ENCODE measurements at places on chromosomes 2 and 18.

DNA sequence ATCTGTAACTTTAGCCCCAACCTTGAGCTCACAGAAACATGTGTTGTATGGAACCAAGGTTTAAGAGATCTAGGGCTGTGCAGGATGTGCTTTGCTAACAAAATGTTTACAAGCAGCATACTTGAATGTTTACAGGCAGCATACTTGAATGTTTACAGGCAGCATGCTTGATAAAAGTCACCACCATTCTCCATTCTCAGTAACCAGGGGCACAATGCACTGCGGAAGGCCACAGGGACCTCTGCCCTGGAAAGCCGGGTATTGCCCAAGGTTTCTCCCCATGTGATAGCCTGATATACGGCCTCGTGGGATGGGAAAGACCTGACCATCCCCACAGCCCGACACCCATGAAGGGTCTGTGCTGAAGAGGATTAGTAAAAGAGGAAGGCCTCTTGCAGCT, 52.4 kb downstream of the LONRF2 start:
- DNase-seq = no peak

DNA sequence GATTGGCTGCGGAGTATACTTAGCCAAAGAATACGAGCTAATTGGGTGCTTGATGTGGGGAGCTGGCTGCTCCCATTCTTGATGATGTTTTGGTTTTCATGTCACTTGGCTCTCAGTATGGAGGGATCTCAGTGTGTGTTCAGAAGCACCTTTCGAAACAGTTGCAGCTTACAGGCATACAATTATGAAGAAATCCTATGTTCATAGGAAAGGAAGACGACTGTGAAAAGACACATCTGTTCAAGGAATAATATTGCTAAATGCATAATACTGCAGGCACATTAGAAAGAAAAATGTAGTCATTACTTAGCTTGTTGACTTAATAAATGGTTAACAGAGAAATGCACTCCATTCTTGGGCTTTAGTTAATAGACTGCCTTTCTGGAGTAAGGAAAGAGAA, 4.1 kb downstream of the LRRC30 start:
- DNase-seq = no peak

- no peak for DNase-seq
These were observed 118.7 kb downstream of the LYPD6B start for GRCh38 chr2:149156971-149157740.

DNA sequence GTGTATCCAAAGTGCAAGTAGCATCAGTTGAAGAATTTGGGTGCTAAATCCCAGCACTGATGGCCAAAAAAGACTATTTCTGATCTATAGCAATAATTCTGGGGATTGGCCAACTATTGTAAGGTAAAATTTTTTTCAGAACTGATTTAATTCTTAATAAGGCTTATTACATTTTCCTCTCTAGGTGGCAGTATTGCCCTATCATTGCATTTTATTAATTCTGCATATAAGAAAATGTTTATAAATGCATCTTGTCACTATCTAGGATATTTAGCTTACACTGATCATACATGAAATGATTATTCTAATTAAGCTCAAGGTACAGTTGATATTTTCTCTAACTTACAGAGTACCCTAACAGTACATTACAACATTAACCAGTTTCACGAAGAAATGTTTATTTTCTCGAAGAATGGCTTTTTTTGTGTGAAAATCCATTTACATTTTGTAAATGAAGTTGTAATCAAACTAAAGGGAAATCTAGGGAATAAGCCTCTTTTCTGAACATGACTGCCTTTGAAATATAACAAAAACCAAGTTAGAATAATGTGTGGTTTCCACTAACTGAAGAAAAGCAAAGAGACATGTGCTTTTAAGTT, 11.0 kb downstream of the TTN start:
- no peak for DNase-seq

DNA sequence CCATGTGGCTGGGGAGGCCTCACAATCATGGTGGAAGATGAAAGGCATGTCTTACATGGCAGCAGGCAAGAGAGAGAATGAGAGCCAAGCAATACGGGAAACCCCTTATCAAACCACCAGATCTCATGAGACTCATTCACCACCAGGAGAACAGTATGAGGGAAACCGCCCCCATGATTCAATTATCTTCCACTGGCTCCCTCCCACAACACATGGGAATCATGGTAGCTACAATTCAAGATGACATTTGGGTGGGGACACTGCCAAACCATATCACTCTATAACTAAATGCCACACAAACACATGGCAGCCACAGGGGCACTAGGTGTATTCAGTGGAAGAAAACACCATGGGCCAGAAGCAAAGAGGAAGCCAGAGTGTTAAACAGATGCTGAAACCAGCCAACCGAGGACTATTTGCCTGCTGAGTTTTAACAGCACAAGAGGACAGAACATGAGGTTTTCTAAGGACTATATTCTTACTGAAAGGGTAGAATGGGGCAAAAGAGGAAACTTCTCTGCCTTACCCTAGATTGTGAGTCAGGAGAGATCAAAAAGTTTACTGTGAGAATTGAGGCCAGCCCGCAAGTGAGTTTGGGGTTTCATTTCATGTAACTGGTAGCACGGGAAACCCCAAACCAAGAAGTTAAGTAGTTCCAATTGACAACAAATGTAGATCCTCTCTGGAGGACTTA, 49.2 kb downstream of the SIGLEC15 start:
- peak; percentile 57 for DNase-seq

DNA sequence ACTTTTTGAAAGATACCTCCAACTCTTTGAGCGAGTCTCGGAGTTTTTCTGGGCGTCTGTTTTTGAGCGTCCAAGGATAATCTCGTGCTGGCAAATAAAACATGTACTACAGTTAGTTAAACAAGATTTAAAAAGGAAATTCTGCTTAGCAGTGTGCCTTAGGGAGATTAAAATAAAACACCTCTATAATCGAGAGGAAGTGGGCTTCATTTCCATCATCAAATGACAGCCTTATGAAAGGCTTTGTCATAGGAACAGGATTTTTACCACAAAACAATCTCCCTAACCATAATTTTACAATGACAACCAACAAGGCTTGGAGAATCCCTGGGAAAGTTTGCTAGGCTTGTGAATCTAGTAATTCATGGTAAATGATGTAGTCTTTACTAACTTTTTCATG, 103.4 kb downstream of the WDPCP start:
- no peak for DNase-seq

DNA sequence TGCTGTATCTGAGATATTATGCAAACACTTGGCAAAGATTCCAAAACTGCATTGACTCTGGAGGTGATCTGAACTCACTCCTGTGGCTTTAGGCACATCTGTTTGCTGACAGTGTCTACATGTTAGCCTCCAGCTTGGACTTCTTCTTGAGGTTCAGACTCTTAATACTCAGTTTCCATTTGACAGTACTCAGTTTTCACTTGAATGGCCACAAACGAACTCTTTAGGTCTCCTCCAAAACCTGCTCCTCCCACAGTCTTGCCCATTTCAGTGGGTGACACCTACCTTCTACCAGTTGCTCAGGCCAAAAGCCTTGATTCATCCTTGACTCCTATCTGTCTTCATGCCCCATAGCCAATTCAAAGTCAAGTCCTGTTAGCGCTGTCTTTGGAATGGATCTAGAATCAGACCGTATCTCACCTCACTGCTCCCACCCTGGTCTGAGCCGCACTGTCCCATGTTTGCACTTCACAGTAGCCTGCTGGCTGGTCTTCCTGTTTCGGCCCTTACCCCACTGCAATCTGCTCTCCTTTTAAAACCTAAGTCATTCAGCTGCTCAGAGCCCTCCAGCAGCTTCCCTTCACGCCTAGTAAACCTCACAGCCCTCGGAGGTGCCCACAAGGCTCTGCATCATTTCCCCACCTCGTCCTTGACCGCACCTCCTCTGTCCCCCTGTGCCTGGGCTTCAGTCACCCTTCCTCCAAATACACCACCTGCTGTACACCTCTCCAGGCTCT, 10.5 kb downstream of the ATG16L1 start:
- no peak for DNase-seq

DNA sequence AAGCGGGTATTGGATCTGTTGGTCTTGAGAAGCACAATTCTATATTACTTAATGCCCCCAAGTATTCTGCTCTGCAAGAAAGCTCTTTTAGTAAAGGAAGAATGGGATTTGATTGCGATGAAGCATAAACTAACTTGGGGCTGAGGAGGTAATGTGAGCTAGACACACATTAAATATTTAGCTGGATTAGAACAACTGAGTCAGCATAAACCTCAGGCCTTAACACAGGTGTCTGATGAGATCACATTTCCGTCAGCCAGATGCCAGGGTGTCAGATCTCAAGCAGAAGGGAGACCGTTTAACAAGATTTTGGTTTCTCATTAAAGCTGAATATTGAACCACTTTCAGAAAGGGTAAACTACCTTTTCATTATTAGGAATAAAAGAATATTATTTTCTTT, 94.5 kb downstream of the GYPC start:
- no peak for DNase-seq

GRCh38 chr18:11981192-11981542, at the start of gene IMPA2:
Gene IMPA2 (plus strand): TSS chr18:11981507. CDS start chr18:11981670, 163 bp downstream.
- no peak for DNase-seq

DNA sequence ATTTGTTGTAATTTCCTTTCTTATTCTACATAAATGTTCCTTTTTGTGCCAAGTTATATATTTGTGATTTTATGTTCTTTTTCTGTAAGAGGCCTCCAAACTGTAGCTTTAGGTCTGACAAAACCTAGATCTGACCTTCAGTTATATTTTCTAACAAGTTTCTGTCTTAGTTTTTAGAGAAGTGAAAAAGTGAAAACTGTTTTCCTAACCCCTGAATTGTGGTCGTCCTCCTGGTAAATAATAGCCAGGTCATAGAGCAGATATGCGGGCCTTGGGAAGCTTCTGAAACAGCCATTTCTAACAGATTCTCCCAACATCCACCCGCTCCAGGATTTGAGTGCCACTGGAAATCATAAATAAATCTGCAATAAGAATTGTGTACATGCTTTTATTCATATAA, 398.4 kb upstream of the CWC22 start:
- no peak for DNase-seq

DNA sequence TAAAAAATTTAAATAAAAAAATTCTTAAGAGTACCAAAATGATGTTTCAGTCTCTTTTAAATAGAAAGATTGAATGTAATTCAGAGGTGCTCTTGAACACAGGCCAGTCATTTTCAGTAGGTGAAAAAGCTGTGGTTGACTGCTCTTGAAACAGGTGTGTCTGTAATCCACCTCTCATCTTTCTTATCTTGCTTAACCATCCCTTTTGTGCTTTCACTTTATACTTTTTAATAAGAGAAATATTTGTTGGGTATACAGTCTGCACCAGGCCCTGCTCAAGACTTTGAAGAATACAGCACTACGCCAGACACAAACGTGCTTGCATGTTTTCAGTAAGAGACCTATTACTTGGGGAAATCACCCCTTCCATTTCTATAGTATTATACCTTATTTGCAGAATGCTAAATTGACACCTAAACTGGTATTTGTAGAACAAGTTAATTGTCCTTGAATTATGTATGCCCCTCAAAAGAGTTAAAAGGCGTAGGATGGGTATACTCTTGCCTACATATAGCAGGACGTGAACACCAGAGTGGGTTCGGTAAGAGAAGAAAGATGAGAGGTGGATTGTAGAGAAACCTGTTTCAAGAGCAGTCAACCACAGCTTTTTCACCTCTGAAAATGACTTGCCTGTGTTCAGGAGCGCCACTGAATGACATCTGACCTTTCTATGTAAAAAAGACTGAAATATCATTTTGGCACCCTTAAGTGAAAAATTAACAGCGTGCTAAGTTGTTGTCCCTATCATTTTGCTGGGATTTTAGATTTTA, 4.0 kb upstream of the RTN4 start:
- no peak for DNase-seq

- DNase-seq = no peak
These were observed 23.1 kb upstream of the DSG3 start for GRCh38 chr18:31424383-31424988.

- no peak for DNase-seq
These were observed 567 bp downstream of the PCYOX1 start for GRCh38 chr2:70258532-70258875.

GRCh38 chr2:67290451-67291290, 106.5 kb upstream of the ETAA1 start:
- DNase-seq = no peak

DNA sequence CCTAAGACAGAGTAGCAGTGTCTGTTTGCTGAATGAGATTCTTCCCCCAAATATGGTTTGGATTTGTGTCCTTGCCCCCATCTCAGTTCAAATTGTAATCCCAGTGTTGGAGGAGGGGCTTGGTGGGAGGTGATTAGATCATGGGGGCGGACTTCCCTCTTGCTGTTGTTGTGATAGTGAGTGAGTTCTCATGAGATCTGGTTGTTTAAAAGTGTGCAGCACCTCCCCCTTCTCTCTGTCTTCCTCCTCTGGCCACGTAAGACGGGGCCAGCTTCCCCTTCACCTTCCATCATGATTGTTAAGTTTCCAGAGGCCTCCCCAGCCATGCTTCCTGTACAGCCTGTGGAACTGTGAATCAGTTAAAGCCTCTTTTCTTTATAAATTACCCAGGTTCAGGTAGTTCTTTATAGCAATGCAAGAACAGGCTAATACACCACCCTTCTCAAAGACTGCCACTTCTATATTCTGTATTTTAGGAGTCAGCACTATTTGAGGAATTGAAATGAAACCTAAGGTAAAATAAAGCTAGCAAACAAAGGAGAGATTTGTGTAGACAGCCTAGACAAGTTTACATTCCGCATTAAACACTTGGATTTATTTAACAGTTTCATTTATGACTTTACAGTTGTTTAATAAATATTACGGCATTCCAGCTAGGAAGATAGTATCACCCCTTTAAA, 21.6 kb downstream of the FBXO36 start:
- no peak for DNase-seq

- no peak for DNase-seq
These were observed 1.3 kb upstream of the LMAN1 start for GRCh38 chr18:59360381-59360780.

DNA sequence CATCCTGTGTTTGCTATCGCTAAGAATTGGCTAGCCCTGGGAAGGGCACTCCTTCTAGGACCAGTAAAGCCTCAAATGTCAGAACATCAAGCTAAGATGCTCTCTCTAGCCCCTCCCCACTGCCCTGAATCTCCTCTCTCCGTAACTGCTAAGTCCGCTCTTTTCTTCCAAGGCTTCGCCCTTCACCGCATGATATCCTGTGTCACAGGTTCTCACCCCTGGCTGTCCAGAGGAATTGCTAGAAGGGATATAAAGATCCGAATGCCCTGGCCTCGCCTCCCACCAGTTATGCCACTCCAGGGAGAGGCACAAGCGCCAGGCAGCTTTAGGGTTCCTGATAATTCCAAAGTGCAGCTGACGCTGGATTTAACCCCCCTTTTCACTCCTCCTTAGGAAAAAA, 17.1 kb upstream of the GPR45 start:
- no peak for DNase-seq
